DMS79 (cell line): ENCODE measurements at places on chromosomes 1 and 21.

- DNase-seq = no peak
These were observed 1.5 kb downstream of the HCN3 start for GRCh38 chr1:155278689-155279160.

DNA sequence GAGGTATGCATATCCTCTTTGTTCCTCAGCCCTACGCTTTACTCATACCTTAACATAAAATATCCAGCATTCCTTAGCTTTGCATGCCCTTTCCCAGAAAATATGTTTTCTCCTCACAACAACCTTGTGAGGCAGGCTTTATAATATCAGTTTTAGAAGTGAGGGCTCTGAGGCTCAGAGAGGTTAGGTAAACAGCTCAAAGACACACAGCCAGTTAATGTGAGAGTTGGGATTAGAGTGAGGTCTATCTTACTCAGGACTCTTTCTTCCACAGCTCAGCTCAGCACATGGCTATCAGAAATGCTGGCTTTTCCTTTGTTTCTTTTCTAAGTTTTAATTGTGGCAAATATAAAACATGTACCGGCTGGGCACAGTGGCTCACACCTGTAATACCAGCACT is 27.9 kb downstream of the CSF1 start:
- no peak for DNase-seq

GRCh38 chr1:43199093-43199726 is 27.1 kb downstream of the CFAP57 start:
- DNase-seq = peak; percentile 48

GRCh38 chr1:116855773-116856201 is 53.9 kb upstream of the PTGFRN start:
- DNase-seq = peak; percentile 24

DNA sequence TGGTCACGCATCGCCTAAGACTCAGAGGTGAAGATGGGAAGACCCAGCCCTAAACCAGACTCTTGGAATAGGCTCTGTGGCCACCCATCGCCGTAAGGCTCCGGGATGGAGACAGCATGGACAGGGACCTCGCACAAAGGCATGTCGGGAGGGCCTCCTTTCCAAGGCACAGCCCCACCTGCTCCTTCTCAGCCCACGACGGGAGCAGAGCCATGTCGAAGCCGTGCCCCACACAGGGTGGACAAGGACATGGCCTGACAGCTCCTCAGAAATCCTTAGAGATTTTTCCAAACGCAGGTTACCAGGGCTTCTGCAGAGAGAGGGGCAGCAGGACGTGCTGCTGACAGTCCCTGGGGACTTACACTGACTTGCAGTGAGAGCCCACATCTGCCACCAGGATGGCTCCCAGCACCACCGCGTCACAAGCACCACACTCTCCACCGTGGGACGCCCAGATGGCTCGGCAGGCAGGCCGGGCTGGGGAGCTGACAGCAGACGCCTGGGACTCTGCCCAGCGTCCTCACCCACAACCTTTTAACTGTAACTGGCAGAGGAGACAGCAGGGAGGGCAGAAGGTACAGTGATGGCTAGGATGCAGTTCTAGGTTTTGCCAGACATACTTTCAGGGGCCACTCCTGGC is 12.0 kb downstream of the SSU72 start:
- DNase-seq = no peak

- no peak for DNase-seq
These were observed 133.7 kb downstream of the RUNX1 start for GRCh38 chr21:34915364-34915841.

DNA sequence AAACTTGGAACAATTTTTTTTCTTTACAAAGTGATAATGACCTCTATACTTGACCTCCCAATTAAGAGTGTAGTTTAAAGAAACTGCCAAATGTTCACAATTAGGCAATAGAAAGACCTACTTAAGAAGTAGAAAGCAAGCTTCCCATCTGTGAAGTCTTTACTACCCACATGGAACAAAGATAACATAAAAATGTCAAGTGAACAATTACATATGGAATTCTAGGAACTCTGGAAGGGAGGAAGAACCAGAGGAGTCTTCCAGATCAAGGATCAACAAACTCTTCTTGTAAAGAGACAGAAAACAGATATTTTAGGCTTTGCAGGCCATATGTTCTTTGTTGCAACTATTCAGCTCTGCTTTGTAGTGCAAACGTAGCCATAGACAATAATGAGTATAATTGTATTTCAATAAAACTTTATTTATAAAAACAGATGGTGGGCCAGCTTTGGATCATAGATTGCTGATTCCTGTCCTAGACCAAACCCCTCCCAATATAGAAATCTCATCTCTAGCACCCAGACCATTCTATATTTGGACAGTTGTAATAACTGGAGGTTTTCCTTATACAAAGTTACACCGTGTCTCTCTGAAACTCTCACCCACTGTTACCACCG is 68.4 kb upstream of the MAGI3 start:
- no peak for DNase-seq

DNA sequence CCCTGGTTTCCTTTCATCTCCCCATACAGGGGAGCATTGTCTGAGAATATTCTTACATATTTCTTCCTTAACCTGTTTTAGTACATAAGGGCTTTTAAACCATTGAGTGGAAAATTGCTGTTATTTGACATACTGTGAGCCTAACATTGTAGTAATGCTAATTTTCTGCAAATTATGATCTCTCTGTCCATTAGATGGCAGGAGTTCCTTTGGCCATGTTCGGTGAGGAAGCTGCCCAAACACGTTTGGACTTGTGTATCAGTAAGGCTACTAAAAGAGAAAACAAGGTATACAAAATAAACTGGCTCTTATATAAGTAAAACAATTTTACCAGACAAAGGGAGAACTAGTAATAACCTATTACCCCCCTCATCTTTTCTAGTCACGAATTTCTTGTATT is 29.2 kb downstream of the CDC7 start:
- DNase-seq = no peak

DNA sequence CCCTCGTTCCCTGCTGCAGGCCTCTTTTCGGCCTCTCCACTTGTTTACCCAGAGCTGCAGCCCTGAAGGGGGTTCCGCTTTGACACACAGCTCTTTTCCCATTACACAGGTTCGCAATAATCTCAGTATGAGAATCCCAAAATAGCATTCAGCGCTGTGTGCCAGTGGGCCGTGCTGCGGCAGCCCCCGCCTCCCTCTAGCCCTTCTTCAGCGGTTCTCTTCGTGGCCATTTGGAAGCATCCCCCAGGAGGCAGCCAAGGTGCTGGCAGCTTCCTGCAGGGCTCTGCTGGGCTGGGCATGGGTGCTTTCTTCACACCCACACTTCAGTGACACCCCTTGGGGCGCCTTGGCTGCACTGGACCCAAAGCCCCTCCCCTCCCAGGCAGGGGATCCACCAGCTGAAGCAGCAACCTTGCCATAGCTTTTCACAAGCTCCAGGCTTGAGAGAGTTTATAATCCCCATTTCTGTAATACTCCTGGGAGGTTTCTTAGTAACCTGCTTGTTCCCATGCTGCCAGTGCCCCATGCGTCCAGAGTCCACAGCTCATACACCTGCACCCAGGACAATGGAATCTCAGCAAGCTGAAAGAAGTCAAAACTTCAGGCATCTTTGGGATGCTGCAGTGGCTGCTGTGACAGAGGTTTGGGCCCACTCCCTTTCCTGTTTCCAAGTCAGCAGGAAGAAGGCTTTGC is 8.1 kb downstream of the NCF2 start:
- no peak for DNase-seq
